ENCODE measurements at places on chromosomes 7 and 10.
A peak's percentile ranks its signal among the peaks of the same experiment; 100 is the strongest.

GRCh38 chr10:117408436-117409384, 33.5 kb upstream of the PDZD8 start:
- DNase-seq: no peak

- DNase-seq: no peak
Observed at GRCh38 chr7:885893-886625, 9.7 kb downstream of the GET4 start.

DNA sequence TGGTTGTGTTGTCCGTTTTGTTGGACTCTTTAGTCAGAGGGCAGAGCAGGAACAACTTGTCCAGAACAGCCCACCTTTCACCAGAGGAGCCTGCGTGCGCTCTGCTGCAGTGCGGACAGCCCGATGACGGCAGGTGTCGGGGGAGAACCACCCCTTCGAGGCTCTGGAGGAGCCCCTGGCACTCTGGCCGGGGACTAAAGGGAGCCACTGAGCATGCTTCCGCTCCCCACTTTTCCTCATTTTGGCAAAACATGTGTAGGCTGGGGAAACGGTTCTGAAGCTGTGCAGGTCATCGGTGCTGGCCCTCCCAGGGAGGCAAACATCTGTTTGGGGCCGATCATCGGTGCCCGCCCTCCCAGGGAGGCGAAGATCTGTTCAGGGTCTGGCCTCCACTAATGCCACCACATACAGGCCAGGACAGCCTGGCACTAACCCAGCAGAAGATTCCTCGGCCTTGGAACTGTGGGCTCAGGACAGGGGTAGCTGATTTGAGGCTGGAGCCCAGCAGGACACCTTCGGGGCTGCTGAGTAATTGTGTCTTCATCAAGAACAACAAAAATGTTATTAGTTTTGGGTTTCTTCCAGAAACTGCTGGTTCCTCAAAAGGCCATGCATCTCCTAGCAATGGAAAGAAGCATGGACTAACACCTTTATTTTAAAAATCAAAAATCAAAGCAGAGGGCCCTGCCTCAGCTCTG, 124.4 kb upstream of the TCERG1L start:
- no peak for DNase-seq

- no peak for DNase-seq
Observed at GRCh38 chr7:92259610-92260247, 14.0 kb downstream of the ANKIB1 start.

GRCh38 chr10:25465582-25466372, 291.0 kb downstream of the GPR158 start:
- DNase-seq: no peak

DNA sequence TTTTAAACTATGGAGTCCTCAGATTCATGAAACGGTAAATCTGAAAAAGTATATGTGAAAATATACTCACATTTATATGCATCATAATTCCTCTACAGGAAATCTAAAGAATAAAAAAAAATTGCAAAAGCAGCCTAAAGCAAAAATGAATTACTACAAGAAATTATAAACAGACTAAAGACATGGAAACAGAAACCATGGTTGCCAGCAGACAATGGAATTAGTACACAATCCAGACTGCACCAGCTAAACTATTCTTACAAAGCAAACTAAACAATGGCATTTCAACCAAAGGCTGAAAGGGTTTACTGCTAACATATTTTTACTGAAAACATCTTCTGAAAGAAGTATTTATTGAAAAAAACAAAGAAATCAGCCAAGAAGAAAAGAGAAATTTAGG, 51.6 kb downstream of the COL28A1 start:
- DNase-seq: no peak

- no peak for DNase-seq
Observed at GRCh38 chr7:135665042-135665441, 2.7 kb downstream of the STMP1 start.

DNA sequence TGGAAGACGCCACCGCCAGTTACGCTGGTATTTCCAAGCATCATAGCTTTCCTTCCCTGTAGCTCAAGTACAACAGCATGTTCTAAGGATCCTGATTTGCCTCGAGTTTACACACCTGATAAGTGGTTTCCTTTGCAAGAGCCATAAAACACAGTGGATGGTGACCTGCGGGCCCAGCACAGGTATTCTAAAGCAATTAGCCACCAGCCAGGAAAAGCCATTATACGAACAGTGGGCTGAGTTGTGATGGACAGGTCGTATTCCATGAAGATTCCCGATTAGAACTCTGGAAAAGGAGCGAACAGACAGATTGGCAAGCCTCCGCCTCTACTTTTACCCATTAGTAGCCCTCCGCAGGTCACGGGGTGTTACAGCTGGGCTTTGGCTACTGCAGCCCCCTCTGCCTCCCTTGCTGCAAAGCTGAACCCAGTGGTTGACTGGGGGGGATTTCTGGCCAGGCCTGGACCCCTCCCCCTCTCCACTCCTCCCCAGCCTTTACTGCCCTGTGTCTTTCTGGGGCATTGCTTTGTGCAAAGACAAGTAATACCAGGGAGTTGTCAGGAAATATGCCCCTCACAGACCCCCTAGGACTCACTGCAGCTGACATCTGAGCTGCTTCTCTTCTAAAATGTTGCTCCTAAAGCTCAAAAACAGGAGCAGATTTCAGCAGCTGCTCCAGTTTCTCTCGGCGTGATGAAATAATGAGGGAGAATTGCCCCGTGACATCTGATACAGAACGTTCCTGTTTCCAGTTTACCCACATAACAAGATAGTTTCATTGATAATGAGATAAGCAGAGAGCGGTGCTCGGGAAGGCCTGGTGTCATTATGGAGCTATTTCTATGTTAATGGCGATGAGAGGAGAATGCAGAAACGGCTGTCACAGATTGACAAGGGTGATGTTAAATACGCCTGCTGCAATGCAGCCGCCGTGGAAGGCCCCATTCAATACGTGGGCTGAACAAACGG, 214.4 kb downstream of the CCSER2 start:
- DNase-seq: no peak

- DNase-seq: no peak
Observed at GRCh38 chr10:87761892-87762291, 56.1 kb downstream of the ATAD1 start.

DNA sequence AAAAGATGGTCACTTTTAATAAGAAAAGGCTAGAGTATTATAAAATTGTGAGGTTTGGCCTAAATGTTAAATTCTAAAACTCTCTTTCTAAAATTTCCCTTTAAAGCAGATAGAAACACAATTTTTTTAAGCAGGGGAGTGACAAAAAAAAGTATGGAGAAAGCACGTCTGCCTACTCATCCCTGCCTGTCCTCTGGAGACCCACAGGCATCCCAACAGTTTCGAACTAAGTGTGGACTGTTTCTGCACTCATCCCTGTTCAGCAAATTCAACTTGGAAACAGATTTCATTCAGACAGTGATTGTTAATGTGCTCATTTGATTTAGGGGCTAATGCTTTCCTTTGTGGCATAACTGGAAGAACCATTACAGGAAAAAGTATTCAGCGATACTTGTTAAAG, 192.6 kb upstream of the CXCL12 start:
- DNase-seq: no peak

- DNase-seq: no peak
Observed at GRCh38 chr10:944034-944831, 12.7 kb upstream of the LARP4B start.

GRCh38 chr10:21217107-21217506, 308.4 kb downstream of the SKIDA1 start:
- DNase-seq: no peak

DNA sequence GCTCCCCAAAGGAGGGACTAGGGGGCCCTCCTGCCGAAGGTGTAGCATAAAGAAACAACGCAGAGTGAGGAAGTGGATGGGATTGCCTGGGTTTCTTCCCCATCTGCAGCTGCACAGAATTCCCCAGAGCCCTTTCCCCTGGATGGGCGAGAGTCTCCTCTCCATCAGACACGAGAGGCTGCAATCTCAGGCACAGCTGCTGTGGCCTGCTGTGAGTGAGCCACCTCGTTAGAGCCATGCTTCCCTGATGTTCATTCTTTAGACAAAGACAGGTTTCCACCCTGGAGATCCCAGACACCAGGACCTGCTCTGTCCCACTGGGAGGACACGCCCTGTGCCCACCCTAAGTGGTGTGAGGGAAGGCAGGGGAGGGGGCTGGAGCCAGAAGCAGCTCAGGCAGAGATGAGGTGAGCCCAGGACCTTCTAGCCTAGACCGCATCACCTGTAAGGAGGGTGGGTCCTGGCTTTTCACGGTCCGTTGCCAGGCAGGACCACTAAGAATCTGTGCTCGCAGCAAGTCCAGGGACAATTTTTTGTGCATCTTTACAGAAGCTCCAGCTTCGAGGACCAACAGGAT, 268.6 kb upstream of the TCERG1L start:
- no peak for DNase-seq

DNA sequence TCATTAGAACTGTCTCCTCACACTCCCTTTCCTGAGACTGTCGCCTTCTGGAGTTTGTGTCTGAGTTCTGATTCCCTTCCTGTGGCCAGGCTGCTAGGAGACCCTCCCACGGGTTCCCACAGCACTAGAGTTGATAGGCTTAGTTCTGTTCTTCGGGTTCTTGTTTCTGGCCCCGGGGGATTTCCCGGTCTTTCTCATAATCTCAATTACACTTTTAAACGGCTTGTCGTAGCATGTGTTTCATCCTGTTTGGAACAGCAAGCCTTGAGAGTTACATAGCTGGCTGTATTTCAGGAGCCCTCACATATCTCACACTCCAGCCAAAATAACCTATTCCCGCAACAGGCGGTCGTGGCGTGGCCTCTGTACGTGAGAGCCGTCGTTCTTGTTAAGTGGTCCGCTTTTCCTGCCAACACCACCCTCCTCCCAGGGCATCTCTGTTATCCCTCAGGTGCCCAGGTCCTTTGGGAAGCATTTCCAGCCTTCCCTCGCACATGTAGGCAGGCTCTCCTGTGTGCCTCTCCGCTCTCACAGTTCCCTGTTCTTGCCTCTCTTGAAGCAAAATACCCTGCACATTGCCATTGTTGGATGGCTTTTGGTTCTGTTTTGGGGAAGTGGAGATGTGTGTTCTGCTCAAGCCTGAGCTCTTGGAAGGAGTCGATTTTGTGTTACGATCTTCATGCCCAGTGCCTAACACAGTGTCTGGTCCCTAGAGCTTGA, 46.0 kb downstream of the CDC123 start:
- no peak for DNase-seq

- DNase-seq: no peak
Observed at GRCh38 chr7:133584956-133585668, 332.2 kb downstream of the EXOC4 start.

- no peak for DNase-seq
Observed at GRCh38 chr10:121078672-121079102, 227.5 kb downstream of the WDR11 start.

DNA sequence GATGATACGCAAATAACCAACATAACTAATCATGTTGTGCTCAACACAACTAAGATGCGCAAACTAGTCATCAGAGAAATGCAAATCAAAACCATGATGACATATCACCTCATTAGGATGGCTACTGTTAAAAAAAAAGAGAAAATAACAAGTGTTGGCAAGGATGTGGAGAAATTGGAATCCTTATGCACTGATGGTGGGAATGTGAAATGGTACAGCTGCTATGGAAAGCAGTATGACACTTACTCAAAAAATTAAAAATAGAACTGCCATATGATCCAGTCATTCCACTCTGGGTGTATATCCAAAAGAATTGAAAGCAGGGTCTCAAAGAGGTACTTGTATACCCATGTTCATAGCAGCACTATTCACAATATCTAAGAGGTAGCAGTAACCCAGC, 42.9 kb downstream of the SLIT1 start:
- DNase-seq: no peak

- DNase-seq: no peak
Observed at GRCh38 chr10:131082201-131082850, 229.2 kb downstream of the TCERG1L start.

GRCh38 chr7:35007768-35008167, 29.5 kb downstream of the DPY19L1 start:
- DNase-seq: no peak

- DNase-seq: peak; percentile 20
Observed at GRCh38 chr10:95906677-95907455, 909 bp upstream of the CC2D2B start.

- DNase-seq: no peak
Observed at GRCh38 chr10:89808842-89809241, 107.5 kb downstream of the KIF20B start.

GRCh38 chr10:17375936-17376584, 78.3 kb downstream of the ST8SIA6 start:
- no peak for DNase-seq

GRCh38 chr10:59655309-59655708, 54.3 kb downstream of the SLC16A9 start:
- DNase-seq: no peak

DNA sequence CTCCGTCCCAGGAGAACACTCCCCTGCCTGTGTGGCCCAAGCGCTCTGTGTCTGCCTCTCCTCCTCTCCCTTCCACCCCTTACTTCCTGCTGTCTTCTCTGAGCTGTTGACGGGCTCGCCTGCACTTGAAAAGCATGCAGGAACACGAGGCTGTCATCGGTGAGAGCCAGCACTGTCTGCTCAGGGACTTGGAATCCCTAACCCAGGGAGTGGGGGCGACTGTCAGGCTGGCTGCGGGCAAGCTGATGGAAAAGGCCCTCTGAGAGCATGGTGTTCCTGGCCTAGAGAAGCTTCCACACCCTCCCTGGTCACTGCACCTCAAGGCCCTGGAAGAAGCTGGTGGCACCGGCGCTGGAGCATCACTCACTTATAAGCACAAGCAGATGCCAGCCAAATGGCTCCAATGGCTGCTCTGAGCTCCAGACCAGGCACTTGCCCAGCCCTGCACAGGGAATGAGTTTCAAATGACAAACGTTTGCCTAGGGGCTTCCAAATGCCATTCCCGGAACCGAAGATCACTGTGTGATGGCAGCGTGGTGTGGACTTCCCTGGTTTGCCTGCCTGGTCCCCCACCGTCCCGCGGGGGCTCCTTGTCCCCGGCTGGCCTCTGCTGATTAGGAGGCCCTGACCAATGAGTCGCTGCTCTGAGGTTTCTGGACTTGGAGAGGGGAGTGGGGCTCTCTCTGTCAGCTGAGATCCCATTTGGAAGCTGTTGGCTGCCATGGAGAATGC, 56.7 kb upstream of the EBF3 start:
- DNase-seq: no peak

- DNase-seq: no peak
Observed at GRCh38 chr7:94397722-94398121, 3.0 kb downstream of the COL1A2 start.

GRCh38 chr7:50679218-50680007, 103.3 kb downstream of the GRB10 start:
- DNase-seq: no peak

DNA sequence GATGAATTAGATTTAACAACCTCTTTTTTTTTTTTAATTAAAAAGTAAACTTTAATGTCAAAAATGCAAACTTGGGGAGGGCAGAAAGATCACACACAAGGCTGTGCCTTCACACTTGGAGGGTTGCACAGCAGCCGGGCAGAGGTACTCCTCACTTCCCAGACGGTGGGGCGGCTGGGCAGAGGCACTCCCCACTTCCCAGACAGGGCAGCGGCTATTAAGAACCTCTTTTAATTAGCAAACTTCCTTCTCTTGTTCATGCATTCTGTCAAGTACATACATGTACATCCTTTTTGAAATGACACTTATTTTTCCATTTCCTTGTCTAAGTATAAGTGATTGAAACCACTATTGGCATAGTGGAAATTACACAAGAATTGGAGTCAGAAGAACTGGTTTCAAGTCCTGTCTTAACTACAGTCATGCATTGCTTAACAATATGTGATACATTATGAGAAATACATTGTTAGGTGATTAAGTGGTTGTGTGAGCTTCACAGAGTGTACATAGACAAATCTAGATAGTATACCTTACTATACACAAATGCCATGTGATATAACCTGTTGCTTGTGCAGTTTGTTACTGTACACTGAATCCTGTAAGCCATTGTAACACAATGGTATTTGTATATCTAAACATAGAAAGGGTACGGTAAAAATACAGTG, 26.5 kb downstream of the BTRC start:
- no peak for DNase-seq

GRCh38 chr10:93422118-93422517, 60.0 kb downstream of the MYOF start:
- DNase-seq: no peak
